ENCODE measurements at places on chromosomes 3 and 15.

GRCh38 chr3:116029266-116029665 is 406.0 kb downstream of the GAP43 start:
- no peak for DNase-seq

GRCh38 chr3:194281306-194281705 is 69.8 kb downstream of the CPN2 start:
- DNase-seq, result no peak

DNA sequence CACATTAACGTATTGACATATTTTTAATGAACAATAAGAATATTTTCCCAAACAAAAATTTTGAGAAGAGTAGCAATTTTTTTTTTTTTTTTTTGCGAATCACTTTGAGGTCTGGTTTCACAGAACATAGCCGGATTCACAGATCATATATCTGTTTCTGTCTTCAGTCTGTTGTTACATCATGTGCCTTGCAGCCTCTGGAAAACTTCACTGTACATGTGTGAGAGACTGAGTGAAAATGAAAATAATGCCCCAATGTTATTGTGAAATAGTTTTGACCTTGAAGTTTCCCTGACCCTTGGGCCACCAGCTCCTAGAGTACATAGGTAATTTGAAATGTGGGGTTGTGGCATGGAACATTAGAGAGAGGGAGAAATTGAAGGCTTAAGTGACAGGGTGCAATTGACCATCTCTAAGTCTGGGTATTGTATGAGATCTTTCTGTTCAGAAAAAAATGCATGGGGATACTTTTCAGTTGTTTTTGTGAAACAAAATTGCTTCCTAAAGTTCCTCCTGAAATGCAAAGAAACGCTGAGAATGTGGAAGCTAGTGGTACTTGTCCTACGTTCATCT is 14.0 kb downstream of the ITPR1 start:
- DNase-seq, result no peak

GRCh38 chr3:101066711-101067129 is 73.5 kb upstream of the ABI3BP start:
- DNase-seq, result no peak

- DNase-seq, result no peak
Observed at GRCh38 chr3:138437281-138437680, 2.9 kb downstream of the ESYT3 start.

DNA sequence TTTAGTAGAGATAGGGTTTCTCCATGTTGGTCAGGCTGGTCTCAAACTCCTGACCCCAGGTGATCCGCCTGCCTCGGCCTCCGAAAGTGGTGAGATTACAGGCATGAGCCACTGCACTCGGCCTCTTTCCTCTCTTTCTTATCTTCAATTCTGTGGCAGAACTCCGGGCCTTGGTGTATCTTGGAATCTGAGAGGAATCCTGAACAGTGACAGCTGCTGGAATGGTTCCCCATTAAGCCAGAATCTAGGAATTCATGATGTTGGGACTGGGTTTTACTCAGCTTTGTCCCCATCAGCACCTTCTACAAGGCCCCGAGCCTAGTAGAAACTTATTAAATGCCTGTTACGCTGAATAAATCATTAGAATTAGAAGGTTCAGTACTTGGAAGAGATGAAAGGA is 81.4 kb downstream of the GPR156 start:
- no peak for DNase-seq

All from stimulated activated CD8-positive, alpha-beta memory T cell treated with anti-CD3 and anti-CD28 coated beads, Interleukin-2, amount 100 ng/mL, for 1 hour (primary cell).